Femur (tissue), 1 donor: ENCODE measurements at places on chromosomes 4 and X.

DNA sequence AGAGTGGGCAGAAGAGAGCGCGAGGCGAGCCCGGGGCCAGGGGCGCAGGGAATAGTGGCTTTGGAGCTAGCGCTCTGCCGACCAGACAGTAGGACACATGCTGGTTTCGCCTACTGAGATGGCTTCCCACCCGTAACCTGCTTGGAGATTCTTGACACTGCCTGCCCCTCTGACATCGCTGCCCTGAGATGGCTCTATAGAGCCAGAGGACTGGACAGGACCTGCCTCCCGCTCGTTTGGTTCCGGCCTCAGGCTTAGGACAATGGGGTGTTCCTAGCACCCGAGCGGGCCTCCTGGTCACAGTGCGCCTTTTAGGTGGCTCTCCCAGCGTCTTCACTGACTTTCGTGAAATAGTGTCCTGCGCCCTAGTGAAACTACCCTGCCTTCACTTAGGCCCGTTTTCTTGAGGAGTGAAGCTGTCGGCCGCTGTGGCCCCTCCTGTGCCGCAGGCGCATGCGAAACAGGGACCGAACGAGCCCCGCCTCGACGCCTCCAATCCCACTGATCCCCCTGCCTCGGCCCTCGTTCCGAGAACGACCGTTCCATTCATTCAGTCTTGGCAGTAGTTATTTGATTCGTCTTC lies 608 bp downstream of the TAF1 start:
- peak; percentile 48 for DNase-seq

GRCh38 chr4:99859618-99860017 lies 34.6 kb downstream of the LAMTOR3 start:
- no peak for DNase-seq

- no peak for DNase-seq
Measured at GRCh38 chr4:26126143-26126718, 194.6 kb upstream of the RBPJ start.

GRCh38 chrX:40694802-40695201 lies 40.5 kb downstream of the MED14 start:
- no peak for DNase-seq

DNA sequence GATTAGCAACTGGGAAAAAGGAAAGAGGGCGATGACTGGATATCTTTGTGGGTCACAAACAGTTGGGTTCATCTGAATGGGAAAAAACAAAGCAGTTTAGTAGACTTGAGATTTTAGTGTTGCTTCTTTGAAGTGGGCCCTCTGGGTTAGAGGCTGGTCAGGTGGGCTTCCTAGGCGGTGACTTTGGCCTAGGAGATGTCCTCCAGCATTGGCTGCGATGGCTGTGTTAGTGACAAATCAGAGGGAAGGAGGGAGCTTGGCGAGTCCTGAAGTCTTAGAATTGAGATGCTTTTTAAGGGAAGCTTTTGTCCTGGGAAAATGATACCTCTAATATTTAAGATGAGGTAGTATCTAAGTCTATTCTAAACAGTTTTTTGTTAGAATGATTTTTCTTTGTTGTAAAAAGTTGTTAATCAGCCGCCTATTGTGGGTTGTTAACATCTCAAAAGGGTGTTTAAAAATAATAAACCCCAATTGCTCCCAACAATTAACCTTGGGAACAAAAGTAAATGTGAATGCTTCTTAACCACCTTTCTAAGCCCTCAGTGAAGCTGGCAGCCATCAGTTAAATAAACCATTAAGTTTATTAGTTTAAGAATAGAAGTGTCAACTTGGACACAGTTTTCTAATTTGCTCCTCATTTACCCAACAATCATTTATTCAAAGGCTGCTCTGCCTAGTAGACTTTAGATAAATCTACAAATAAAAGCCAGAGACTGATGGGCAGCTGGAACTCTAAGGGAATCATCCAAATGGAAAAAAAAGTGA lies 31.7 kb downstream of the DLG3 start:
- no peak for DNase-seq

DNA sequence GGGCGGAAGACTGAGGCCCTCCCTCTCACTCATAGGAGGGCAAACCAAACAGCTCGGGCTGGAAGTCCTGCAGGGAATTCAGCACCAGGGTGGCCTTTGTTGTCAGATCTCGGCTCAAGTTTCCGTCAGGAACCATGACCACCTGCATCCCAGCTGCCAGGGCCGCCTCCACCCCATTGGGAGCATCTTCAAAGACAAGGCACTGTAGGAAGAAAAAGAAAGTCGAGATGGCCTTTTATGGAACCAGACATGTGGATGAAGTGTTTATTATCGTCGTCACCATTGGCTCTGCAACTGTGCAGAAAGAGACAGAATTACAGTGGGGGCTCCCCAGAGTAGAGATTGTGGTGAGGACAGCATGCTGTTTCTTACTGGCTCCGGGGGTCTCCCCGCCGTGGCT lies 97.2 kb upstream of the STS start:
- DNase-seq = no peak

DNA sequence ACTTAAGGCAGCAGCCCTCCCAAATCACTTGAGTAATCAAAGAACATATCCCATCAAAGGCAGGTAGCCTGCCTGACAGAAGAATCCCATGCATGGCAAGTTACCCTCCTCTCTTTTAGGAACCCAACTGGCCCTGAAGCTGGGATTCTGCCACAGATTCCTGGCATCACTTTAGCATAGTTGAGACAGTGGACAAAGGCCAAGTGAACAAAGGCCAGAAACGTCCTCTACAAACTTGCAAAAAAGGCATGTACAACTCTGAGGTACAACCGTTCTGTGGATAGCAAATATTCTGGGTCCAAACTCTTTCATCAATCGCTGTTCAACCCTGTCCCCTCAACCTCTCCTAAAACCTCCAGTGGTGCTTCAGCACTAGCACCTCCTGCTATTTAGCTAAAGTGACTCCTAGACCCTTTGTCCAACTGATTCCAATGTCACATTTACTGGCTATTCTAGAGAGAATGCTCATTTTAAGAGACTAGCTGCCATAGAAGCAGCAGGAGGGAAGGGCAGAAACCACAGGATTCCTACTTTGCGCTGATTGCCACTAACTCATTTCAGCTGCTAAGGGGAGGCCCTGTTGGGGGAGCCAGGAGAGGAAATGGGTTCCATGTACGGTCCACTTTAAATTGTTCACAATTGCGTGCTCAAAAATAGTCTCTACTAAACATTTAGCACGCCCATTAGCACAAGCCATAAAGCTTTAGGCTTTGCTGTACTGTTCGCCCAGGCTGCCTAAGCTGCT lies 105.9 kb downstream of the SHROOM4 start:
- no peak for DNase-seq

- DNase-seq = peak; percentile 81
Measured at GRCh38 chr4:680928-681645, 6.7 kb downstream of the MYL5 start.

GRCh38 chr4:76310683-76311082 lies 4.2 kb downstream of the STBD1 start:
- no peak for DNase-seq

GRCh38 chr4:150348079-150348478 lies 233.9 kb upstream of the MAB21L2 start:
- no peak for DNase-seq

- peak; percentile 21 for DNase-seq
Measured at GRCh38 chr4:74365761-74366160, 816 bp downstream of the EREG start.

GRCh38 chrX:38206036-38206435 lies 14.6 kb downstream of the SRPX start:
- no peak for DNase-seq

DNA sequence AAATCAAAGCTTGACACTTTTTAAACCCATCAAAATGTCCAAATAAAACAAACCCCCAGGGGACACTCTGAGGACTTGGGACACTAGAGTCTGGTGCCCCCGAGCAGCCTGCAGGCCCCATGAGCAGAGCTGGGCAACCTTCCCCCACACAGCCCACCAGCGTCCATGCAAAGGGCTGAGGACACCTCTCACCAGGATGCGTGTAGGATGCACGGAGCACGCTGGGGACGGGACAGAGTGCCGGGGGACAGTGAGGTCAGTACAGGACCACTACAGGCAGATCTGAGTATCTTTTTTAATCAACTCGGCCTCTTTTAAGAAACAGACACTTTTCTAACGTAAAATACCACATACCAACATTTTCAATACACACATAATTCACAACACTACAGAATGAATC lies 6.9 kb downstream of the GAK start:
- no peak for DNase-seq

GRCh38 chr4:102524691-102525090 lies 23.5 kb downstream of the NFKB1 start:
- no peak for DNase-seq

GRCh38 chr4:132056496-132056895 lies 1092.6 kb upstream of the PCDH10 start:
- DNase-seq = no peak

DNA sequence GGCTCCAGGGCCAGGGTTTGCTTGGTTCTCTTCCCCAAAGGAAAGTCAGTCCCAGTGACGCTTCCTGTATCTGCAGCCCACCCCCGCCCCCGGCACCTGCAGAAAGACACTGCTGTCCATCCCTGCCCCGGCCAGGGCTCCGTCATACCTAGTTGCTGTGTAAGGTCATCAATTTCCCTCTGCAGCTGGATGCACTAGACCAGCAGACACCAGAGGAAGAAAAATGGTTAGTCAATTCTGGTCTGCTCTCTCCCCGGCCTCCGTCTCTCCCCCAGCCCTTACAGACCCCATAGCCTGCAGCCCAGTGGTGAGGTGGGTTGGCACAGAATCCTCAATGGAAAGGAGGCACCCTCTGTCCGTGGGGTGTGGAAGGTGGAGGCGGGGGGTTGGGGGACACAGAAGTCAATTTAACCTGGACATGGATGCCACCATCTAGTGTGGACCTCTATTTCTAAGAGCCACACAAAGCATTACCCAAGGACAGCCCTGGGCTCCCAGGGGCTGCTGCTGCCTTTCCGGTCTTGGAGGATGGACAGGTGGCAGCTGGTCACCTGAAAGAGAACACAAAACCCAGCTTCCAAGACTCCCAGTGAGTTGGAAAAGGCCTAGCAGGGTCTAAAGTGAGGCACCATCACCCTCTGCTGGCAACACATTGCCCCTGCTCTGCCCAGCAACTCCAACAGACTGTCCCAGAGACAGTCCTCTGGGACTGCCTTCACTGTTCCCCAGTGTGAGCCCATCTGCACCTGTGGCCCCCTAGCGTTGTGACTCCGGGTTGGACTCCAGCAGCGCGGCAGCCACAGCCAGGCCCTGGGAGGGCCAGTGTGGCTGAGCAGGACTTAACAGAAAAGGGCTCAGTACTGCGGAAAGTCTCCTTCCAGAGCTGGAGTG lies 40.2 kb upstream of the NHSL2 start:
- no peak for DNase-seq

GRCh38 chr4:64000241-64000640 lies 409.0 kb downstream of the TECRL start:
- no peak for DNase-seq

DNA sequence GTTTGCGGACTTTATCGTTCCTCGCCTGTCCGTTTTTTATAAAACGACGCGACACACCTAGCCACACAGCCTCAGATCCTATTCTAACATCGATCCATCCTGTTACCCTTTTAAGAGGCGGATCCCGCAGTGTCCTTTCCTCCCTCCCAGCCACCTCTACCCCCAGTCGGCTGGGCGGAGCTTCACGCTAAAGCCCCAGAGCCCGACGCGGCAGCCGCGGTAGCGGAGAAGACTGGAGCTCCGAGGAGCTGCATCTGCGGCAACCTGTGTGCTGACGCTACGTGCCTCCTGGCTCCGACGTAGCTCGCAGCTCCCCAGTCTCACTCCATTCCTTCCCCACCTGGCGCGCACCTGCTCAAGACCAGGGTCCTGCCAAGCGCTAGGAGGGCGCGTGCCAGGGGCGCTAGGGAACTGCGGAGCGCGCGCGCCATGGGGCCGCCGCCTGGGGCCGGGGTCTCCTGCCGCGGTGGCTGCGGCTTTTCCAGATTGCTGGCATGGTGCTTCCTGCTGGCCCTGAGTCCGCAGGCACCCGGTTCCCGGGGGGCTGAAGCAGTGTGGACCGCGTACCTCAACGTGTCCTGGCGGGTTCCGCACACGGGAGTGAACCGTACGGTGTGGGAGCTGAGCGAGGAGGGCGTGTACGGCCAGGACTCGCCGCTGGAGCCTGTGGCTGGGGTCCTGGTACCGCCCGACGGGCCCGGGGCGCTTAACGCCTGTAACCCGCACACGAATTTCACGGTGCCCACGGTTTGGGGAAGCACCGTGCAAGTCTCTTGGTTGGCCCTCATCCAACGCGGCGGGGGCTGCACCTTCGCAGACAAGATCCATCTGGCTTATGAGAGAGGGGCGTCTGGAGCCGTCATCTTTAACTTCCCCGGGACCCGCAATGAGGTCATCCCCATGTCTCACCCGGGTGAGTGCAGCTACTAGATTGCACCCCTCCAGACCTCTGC lies at the start of gene RNF128:
RNF128 (plus strand) TSS at position 217 of the 953 bp plus-strand sequence; CDS start at position 430, 213 bp downstream.
- no peak for DNase-seq

- DNase-seq = no peak
Measured at GRCh38 chr4:145934434-145935047, 4.1 kb downstream of the ZNF827 start.

DNA sequence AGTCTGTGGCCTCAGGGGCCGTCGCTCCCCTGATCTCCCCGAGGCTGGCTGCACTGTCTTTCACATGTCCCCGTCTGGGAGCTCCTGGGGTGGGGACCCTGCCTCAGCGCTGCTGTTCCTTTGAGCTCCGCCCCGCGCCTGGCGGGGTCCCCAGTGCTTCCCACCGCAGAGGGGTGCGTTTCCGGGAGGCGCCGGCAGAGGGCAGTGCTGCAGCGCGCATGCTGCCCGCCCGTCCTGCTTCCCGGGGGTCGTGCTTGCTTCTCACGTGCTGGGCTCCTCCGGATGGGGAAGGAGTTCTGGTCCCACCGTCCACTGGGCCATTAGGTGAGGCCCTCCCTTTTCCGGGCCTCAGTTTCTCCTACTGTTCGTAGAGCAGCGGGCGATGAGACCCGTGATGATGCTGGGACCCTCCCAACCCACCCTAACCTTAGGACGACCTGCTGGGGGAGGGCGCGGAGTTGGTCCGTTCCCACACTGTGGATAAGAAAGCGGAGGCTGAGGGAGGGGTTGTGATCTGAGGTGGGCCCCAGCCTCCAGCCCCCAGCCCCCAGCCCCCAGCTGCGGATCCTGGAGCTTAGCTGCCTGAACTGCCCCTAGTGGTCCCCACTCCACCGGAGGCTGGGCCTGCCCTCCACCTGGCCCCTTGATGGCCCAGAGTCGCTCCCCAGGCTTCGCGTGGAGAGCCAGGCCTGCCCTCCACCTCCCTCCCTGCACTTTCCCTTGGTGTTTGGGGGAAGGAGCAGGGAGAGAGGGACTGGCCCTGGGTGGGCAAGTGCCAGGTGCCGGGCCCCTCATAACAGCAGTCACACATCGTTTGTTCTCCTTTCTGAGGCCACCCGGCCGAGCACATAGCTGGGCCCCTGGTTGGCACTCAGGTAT lies 15.3 kb downstream of the CPZ start:
- peak; percentile 53 for DNase-seq

GRCh38 chr4:99863804-99864203 lies 30.4 kb downstream of the LAMTOR3 start:
- no peak for DNase-seq

- DNase-seq = no peak
Measured at GRCh38 chr4:4599481-4600275, 57.8 kb upstream of the STX18 start.

- no peak for DNase-seq
Measured at GRCh38 chr4:41693629-41694028, 54.9 kb downstream of the PHOX2B start.

GRCh38 chr4:94978904-94979303 lies 221.1 kb downstream of the BMPR1B start:
- DNase-seq = no peak

- no peak for DNase-seq
Measured at GRCh38 chrX:119389214-119389613, 9.9 kb upstream of the SLC25A43 start.

GRCh38 chr4:183256756-183257385 lies 63.2 kb downstream of the CLDN22 start:
- DNase-seq = peak; percentile 48
